NCI-H1092 treated with DMSO at 0.1 percent for 48 hours (cell line): ENCODE measurements at places on chromosomes 2 and 18.

GRCh38 chr18:12423393-12423792, 15.7 kb downstream of the PRELID3A start:
- DNase-seq = no peak

GRCh38 chr2:41182961-41183360, 731.1 kb upstream of the SLC8A1 start:
- no peak for DNase-seq

- no peak for DNase-seq
Observed at GRCh38 chr2:52084759-52085158, 1052.8 kb upstream of the NRXN1 start.

- no peak for DNase-seq
Observed at GRCh38 chr2:196260546-196260945, 89.2 kb upstream of the STK17B start.

DNA sequence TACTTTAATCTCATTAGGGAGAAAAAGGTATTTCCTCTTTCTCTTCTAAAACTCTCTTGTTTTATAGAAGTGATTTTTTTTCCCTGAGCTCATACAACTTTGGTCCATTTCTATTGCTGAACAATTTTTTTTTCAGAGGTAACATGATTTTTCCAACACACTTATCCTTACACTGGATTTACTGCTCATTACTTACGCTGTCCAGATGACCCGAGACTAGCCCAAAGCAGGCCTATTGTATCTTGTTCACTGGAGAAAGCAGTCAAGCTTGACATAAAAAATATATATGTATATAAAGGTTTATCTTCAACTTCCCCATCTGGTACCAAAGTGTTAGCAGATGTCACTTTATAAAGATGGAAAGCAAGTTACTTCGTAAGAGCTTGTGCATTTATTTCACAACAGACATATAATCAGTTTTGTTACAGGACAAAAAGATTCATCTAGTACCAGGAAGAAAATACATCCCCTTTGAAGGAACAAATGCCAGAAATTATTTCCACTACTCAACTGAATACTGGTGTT, 70.4 kb upstream of the KIDINS220 start:
- no peak for DNase-seq
